Fibroblast of lung (primary cell): ENCODE measurements at places on chromosomes 6 and 20. TPM values are rescaled to one million over a fixed set of nuclear protein-coding genes. Genes with fewer than 3 reads are reported as not detected.

DNA sequence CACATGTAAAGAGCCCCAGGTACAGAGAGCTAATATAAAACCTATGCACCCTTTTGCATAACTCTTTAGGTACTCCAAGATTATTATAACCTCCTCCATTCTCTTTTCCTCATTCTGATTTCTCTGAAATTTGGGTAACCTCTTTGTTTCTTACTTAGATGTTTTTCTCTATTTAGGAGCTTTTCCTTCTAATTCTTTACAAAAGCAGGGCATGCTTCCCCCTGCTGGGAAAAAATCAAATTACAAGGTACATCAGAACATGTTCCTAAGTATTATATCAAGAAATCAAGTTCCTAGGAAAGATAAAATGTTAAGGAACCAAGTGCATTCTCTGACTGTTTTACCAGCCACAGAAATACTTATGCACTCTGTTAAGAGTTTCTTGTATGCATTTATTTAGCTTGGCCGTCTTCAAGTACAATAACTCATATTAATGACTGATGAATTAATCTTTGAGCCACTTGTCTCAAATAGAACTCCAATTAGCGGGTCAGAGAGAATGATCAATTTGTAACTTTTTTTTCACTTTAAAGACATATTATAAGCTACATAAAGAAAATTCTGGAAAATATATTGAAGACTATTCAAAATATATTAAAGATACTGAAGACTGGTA, 2.1 kb downstream of the KHDRBS2 start:
- peak; percentile 1 for DNase-seq

GRCh38 chr6:30819297-30819917, 64.9 kb upstream of the DDR1 start:
- DNase-seq: peak; percentile 60

GRCh38 chr6:35309611-35310264, 12.1 kb downstream of the DEF6 start:
- DNase-seq: no peak

DNA sequence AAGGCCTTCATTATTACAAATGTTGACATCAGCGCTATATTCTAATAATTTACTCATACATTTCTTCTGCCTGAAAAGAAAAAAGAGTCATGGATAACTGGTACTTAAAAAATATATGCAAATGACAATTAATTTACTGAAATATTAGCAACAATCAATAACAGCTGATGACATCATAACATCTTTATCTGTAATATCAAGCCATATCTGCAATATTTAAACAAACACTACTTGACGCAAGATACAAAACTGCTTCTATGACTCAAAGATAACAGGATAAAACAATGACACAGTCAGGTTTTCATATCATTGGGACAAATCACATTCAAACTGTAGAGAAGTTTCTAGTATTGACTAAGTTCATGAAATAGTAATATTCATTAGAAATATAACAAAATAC, 16.5 kb downstream of the HACE1 start:
- no peak for DNase-seq

GRCh38 chr6:138716971-138717665, 56.5 kb upstream of the CCDC28A start:
- DNase-seq: no peak

GRCh38 chr6:153013438-153013837, 10.9 kb upstream of the MTRF1L start:
- DNase-seq: no peak

GRCh38 chr6:142943711-142944123, 1.3 kb downstream of the HIVEP2 start:
- peak; percentile 43 for DNase-seq

DNA sequence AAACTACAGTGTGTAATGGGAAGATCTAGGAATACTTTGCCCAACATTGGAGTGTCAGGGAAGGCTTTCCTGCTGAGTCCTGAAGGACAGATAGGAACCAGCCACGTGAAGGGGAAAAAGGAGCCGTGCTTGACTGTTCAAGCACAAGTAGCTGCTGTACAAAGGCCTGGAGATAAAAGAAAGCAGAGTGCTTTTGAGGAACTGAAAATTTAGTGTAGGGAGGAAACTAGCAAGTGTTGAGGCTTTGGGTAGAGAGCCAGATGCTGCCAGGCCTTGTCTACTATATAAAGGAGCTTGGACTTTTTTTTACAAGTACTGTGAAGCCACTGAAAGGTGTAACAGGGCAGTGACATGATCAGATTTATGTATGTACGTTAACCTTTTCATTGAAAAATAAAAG, 39.0 kb downstream of the DSE start:
- DNase-seq: no peak

- DNase-seq: peak; percentile 16
These were observed 193.4 kb downstream of the SYNDIG1 start for GRCh38 chr20:24662752-24663365.

- no peak for DNase-seq
These were observed 121.7 kb upstream of the MARCKS start for GRCh38 chr6:113735491-113735890.

- DNase-seq: no peak
These were observed 5.5 kb upstream of the UTRN start for GRCh38 chr6:144279484-144280150.

- DNase-seq: no peak
These were observed 33.7 kb downstream of the CYP24A1 start for GRCh38 chr20:54140067-54140466.

DNA sequence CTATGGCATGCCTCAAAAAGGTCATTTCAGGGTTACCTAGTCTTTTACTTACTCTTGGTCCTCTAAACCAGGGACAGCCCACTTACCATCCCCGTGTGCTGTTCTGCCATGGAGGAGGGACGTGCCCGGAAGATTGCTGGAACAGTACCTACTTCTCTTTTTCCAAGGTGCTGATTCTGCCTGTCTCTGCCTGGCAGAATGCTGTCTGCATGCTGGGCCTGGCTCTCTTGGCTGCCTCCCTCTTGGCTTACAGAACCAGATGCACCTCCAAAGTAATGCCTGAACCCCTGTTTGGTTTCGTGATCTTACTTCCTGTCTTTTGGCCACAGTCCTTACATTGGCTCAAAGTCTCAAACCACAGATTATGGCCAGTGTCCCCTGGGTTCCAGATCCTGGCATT, 120.7 kb upstream of the NT5E start:
- DNase-seq: no peak

DNA sequence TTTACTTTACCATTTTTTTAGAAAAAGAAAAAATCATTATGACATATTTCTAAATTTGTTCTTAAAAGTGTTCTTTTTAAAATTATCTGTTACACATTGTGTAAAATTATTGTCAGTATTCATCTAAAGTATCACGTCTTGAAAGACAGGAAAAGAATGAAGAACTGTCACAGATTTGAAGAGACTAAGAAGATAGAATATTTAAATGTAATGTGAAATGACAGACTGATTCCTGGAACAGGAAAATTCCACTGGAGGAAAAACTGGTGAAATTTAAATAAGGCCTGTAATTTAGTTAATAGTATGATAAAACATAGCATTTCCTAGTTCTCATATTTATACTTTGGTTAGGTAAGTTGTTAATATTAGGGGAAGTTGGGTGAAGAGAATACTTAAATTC, 52.8 kb upstream of the RUNX2 start:
- no peak for DNase-seq

GRCh38 chr6:165223736-165224135, 85.7 kb downstream of the C6orf118 start:
- no peak for DNase-seq

Gene DDO
- 8.7 and 12.2 TPM in 2 replicates for total RNA-seq

Gene SYNDIG1
- total RNA-seq: 0.17 and 0.51 TPM in 2 replicates

Gene SERINC3
- total RNA-seq: 107 and 120 TPM in 2 replicates

Gene COL11A2
- 0.17 and 0.26 TPM in 2 replicates for total RNA-seq

Gene PBX2
- total RNA-seq: 23.6 and 35.0 TPM in 2 replicates
